ENCODE measurements at places on chromosomes 6 and 20. TPM values are rescaled to one million over a fixed set of nuclear protein-coding genes. Genes with fewer than 3 reads are reported as not detected.

The ZNF165 gene
- 0.72 TPM for total RNA-seq

The DCDC2 gene
- 0.21 TPM for total RNA-seq

The ZNF318 gene
- 13.0 TPM for total RNA-seq

The CDSN gene
- total RNA-seq, result not detected

The ADGB gene
- total RNA-seq, result 0.10 TPM

The TCP11 gene
- not detected for total RNA-seq

The SLC2A10 gene
- 31.2 TPM for total RNA-seq

The CENPW gene
- total RNA-seq, result 3.8 TPM

The WFDC10B gene
- not detected for total RNA-seq

The TSPO2 gene
- total RNA-seq, result 1.4 TPM

The CLVS2 gene
- 0.10 TPM for total RNA-seq

The ADGRF1 gene
- 9.4 TPM for total RNA-seq

The C4B gene
- 38.0 TPM for total RNA-seq

The VTA1 gene
- 64.7 TPM for total RNA-seq

The BNIP5 gene
- not detected for total RNA-seq

The ABHD16B gene
- not detected for total RNA-seq

The DACT2 gene
- 2.4 TPM for total RNA-seq

The NOX3 gene
- total RNA-seq, result not detected

The RSPH4A gene
- 0.62 TPM for total RNA-seq

The RIMS4 gene
- total RNA-seq, result 3.7 TPM

The SIGLEC1 gene
- total RNA-seq, result 2.2 TPM

The CHRNA4 gene
- 1.8 TPM for total RNA-seq

The B3GAT2 gene
- total RNA-seq, result under 0.01 TPM

The MAVS gene
- total RNA-seq, result 21.4 TPM

The FAM8A1 gene
- total RNA-seq, result 34.5 TPM

The RGS19 gene
- total RNA-seq, result 7.7 TPM

The TOX2 gene
- 0.51 TPM for total RNA-seq

The SUPT3H gene
- total RNA-seq, result 7.9 TPM

The EFCAB8 gene
- 2.3 TPM for total RNA-seq

The OOEP gene
- total RNA-seq, result not detected

The CYP24A1 gene
- 0.41 TPM for total RNA-seq

The GINS1 gene
- total RNA-seq, result 3.8 TPM

The POLH gene
- total RNA-seq, result 12.4 TPM

Data from tongue (tissue), 3 donors.